GM04504 (cell line): ENCODE measurements at places on chromosomes 1 and 21.

GRCh38 chr1:42340093-42340492 is 5.1 kb upstream of the FOXJ3 start:
- no peak for DNase-seq

- DNase-seq, result no peak
Observed at GRCh38 chr1:66374148-66374547, 159.8 kb upstream of the SGIP1 start.

DNA sequence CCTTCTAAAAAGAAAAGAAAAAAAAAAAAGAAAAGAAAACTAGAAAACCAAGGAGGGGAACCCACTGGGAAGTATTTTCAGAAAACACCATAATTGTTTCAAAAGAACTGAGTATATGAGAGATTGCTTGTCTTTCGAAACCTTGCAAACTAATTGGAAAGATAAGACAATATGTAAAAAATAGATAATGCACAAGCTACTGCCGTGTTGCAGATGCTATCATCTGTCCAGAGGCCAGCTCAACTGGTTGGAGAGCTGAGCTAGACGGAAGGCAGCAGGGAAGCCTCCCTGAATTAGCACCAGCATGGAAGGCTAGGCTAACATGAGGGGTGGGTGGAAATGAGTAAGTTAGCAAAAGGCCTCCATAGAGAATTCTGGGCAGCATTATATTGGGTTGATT is 16.2 kb upstream of the CACHD1 start:
- DNase-seq, result no peak

DNA sequence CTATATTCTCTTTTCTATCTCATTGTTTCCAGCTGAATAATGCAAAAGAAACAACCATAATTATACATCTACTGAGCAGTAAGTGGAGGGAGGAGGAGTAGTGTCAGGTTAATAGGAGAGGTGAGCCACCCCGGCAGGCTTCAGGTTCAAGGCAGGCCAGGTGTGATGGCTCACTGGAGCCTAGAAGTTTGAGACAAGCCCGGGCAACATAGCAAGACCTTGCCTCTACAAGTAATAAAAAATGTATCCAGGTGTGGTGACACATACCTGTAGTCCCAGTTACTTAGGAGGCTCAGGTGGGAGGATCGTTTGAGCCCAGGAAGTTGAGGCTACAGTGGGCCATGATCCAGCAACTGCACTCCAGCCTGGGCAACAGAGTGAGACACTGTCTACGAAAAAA is 1.9 kb upstream of the DIP2A start:
- no peak for DNase-seq

DNA sequence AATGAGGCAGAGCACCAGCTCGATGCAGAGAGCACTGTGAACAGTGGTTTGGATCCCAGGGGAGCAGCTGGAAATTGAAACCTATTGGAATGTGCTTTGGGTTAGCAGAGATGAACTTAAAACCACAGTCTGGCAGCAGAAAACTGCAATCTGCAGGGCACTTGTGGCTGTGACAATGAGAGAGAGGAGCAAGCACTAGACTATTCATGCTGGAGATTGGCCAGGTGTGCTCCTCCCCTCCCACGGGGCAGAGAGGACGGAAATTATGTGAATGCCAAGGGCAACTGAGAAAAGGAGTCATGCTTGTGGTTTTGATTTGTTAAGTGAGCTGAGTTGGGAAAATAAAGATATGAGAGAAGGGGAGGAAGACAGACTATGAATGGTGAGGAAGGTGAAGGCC is 38.1 kb downstream of the HSD3B2 start:
- peak; percentile 47 for DNase-seq

DNA sequence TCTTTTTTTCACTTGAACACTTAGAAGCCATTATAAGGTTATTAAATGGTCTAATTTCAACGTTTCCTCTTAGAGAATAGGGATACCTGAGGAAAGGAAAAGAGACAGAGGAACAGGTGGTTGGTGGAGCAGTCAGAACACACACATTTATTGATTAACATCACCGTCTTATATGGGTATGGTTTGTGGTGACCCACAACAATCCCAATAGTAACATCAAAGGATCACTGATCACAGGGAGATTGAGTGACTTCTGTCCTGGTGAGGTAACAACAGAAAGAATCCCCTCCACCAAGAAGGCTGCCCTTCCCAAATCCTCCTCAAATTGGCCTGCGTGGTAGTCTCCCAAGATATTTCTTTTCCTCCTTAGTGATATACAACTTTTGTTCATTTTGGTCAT is 474.0 kb downstream of the PLPP3 start:
- DNase-seq, result no peak

DNA sequence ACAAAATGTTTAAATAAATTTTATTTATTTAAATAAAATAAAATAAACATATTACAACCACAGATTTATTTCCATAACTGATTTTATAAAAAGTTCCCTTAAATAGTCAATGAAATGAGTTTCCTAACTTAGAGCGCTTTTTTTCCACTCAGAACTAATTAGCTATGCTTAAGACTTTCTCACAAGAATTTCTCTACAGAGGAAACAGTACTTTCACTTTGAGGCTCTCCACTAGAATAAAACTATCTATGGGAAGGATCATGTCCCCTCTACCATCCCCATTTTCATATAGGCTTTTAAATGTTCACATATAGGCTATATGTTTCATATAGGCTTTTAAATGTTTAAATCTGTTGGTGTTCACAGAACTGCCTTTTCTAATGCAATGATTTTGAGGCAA is 40.0 kb upstream of the DPH5 start:
- no peak for DNase-seq

DNA sequence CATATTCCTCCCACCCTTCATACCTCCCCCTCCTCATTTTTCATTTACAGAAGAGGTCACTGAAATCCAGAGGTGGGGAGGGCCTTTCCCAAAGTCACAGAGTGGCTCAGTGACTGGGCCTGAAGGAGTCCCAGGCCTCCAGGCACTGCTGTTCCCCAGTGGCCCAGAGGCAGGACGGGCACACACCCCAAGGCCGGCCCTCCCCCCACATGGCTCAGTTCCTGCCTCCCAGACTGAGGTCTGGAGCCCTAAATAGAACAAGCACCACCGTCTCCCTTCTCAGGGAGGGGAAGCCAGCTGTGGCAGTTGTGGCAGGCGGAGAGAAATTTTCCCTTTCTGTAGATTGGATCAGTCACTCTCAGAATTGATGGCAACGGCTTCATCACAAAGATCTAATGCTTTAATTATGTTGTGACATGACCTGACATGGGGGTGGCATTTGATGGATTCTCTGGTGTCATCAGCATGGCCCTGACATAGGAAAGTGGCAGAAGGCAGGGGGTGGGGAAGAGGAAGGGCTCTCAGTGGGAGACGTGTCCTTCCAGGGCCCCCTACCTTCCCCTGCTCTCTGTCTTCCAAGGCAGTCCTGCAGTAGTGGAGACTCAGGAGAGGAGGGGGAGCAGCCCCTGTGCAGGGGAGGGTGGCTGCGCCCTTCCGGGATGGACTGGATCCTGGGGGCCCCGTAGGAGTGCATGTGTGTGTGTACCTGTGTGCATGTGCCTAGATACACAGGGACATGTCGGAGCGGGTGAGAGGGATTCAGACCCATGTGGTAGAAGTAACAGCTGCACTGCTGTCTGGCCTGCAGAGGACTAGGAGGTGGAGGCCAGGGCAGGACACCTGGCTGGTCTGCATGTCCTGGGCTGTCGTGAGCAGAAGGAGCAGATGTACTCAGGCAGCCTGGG is 41.2 kb upstream of the FOXO6 start:
- DNase-seq, result no peak

GRCh38 chr1:100391675-100392074 is 39.4 kb downstream of the CDC14A start:
- no peak for DNase-seq

- no peak for DNase-seq
Observed at GRCh38 chr1:161080441-161081405, 8.6 kb downstream of the NECTIN4 start.

GRCh38 chr1:230794431-230794830 is 47.2 kb downstream of the CAPN9 start:
- DNase-seq, result no peak

DNA sequence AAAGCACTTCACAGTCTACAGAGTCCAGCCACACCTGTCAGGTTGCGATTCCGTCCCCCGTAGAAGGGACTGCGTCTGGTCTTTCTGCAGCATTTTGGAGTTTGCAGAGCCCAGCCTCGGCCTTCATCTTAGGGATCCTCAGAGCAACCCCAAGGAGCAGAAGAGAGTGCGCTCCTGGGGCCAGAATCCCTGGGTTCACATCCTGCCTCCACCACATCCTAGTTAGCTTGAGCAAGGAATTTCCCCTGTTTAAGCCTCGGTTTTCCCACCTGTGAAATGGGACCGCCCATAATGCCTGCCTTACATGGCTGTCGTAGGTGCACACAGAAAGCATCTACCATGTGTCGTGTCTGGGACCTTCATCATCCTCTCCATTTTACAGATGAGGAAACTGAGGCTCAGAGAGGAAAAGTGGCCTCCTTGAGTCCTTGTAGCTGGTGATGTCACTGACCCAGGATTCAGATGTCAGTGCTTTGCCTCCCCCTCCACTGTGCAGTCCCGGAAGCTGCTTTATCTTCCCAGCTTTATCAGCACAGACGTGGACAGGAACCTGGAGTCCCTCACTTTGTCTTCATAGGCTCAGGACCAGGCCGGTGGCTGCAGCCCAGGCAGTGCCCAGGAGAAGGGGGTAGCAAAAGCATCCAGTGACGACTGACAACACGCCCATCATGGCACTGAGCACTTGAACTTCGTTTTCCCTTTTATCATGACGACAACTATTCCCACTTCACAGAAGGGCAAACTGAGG is 438.5 kb downstream of the MATN1 start:
- no peak for DNase-seq

DNA sequence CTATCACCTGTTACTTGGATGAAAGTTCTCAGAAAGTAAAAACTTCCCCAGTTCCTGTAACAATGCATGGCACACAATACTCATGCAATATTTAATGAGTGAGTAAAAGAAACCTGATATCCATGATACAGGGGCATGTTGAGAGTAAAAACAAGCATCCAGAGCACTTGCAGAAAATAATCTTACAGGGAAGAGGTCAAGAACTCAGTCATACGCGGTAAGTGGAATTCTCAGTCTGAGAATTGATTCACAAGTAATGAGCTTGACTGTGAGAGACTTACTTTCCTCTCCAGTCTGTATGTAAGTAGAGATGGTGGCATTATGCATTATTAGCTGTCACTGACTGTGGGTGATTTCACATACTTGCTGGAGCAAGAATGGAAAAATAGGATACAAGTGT is 976.9 kb downstream of the BRINP3 start:
- no peak for DNase-seq

DNA sequence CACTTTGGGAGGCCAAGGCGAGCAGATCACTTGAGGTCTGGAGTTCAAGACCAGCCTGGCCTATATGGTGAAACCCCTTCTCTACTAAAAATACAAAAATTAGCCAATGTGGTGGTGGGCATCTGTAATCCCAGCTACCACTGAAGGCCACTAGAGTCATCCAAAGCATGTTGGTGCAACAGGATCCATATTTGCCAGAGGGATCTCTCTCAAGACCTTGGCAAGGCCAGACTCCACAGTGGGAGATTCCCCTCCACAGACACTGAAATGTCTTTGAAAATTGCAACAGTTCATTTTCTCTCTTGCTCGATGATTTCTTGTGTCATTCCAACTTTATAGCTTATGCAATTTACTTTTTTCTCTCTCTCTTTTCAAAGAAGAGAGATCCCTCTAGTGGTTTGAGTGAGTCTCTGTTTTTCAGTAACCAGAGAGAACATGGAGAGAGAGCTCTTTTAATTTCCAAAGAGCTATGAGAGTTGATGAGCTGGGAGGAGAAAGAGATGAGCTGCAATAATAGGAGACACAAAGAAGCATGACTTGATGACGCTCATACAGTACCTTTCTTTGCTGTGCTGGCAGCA is 176.8 kb upstream of the USP25 start:
- peak; percentile 7 for DNase-seq

DNA sequence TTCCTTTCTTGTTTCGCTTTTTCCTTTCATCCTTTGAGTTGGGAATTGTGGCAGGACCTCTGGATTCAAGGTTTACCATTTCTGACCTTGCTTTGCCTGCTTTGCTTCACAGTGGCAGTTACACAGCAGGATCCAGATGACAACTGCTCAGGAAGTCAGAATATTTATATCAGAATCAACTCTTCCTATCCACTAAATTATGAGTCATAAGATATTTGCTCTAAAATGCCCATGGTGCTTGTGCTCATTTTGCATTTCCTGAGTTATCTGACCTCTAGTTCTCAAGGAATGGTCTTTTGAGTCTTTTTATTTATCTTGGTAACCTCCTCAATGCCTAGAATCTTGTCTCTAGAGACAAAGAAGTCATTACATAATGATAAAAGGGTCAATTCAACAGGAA is 290.8 kb downstream of the LRRC7 start:
- no peak for DNase-seq

GRCh38 chr21:15837645-15838044 is 107.9 kb downstream of the USP25 start:
- no peak for DNase-seq

DNA sequence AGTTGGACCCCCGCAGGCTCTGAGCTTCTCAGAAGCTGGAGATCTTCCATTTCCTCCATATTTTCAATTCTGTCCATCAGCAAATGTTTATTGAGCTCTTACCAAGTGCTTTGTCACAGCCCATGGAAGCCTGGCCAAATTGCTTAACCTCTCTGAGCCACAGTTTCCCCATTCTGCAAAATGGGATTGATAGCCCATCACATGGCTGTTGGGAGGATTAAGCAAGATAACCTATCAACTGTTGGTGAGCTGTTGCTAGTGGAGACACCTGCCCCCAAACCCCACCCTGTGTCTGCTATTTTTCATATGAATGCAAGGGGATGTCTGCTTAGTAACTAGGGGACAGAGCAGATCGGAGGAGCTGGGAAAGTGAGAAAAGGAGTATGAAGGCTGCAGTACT is 38.3 kb downstream of the CD34 start:
- no peak for DNase-seq

GRCh38 chr1:158527190-158527815 is 26.9 kb downstream of the OR6Y1 start:
- peak; percentile 1 for DNase-seq

- no peak for DNase-seq
Observed at GRCh38 chr1:191901651-191902050, 256.6 kb upstream of the RGS18 start.

- no peak for DNase-seq
Observed at GRCh38 chr1:224510880-224511645, 76.5 kb upstream of the WDR26 start.

GRCh38 chr1:10851024-10852013 is 54.9 kb upstream of the CASZ1 start:
- no peak for DNase-seq

GRCh38 chr1:107073493-107073892 is 17.0 kb downstream of the PRMT6 start:
- DNase-seq, result no peak

DNA sequence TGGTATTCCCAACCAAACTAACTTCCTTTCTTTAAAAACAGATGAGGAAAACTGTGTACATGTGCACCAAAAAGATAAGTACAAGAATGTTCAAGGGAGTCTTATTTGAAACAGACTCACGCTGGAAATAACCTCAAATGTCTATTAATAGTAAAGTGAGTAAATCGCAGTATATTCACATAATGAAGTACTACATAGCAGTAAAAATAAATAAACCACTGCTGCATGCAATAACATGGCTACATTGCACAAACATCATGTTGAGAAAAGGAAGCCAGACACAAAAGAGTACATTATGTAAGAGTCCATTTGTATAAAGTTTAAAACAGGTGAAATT is 5.2 kb upstream of the DENND2D start:
- no peak for DNase-seq
